ENCODE measurements at places on chromosomes 7 and 10.

- DNase-seq: peak; percentile 27
Observed at GRCh38 chr10:115141254-115141653, 48.1 kb downstream of the ATRNL1 start.

DNA sequence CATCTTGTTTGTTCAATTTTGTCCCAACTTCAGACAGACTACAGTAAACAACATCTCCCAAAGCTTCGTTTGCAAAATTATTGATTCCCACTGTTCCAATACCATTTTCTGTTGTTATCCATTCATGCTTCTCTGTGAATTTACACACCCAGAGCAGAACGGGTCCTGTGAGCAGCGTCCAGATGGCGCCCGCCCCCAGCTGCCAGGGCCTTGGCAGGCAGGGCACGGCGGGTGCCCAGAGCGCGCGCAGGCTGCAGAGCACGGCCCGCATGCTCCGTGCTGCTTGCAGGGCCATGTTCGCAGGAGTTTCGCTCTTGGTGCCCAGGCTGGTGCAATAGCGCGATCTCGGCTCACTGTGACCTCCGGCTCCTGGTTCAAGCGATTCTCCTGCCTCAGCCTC, 32.5 kb upstream of the SEPTIN7 start:
- no peak for DNase-seq

DNA sequence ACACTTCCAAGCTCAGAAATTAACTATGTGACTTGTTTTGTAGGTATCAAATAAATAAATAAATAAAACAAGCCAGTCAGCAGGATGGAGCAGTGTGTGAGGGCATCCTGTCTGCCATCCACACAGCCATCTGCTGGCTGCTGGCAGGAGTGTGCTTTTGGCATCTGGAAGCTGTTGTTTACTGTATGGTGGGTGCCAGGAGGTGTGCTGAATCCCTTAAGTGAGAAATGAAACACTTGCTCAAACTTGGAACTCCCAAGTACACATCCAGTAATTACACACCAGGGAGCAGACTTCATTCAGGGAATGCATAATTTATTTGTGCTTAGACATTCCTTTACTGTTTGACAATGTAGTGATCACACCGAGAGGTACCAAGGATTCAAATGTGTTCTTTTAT, 16.9 kb upstream of the TAX1BP1 start:
- DNase-seq: peak; percentile 33

DNA sequence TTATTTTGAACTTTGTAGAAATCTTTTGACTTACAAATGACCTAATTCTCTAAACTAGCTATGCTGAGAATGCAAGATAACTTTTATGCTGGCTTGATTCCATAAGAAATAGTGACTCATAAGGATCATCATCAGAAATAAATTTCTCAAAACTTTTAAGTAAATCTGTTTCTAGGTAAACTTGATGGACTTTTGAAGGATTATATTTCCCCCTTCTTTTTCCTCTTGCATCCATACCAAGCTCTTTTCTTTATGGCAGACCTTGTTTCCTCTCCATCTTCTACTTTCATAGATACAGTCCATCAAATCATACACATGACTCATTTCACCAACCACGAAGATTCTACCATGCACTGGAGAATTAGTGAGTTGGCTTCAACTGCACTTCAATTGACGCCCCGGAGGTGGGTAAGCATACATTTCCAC, 336.3 kb downstream of the KCNMA1 start:
- DNase-seq: peak; percentile 21

DNA sequence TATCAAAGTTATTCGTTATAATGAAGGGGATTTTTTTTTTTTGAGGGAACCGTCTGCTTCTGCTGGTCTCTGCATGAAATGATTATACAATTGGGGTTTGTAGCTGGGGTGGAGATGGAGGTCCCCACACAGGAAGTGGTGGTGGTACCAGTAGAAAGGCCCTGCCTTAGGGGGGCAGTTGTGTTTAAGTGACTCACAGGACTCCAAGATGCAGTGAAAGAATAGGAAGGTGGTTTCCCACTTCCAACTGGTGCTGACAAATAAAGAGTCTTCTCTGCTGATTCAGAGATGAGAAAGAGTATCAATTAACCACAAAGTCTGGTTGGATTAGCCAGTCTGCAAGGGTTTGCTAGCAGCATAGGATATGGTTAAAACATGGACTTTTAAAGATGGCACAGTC, 376.0 kb downstream of the SORCS3 start:
- no peak for DNase-seq

DNA sequence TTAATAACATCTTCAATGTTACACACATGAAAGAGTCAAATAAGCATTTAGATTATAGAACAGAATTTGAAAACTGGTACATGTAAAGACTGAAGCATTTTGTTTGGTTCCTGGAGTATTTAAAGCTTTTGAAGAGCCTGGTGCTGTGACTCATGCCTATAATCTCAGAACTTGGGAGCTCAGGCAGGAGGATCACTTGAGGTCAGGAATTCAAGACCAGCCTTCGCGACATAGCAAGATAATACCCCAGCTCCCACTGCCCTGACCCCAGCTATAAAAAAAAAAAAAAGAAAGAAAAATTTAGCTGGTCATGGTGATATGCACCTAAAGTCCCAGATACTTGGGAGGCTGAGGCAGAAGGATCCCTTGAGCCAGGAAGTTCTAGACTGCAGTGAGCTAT, 87.8 kb downstream of the HDAC9 start:
- no peak for DNase-seq

DNA sequence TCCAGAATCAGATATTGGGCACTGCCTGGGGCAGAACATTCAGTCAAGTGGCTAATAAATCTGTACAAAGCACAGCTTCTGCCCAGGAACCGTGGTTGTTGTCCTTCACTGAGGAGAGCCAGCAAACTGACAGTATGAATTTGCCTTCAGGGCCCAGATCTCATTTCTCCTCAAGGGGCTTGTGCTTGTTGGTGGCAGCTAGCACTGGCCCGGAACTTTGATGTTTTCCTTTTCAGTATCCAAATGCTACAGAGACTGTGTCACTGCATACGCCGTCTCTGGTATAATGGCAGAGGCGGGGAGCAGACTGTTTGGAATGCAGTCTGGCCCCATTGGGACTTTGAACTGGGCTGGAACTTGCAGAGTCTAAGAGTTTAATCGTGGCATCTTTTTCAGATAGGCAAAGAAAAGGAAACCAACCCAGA, 30.4 kb upstream of the ADD3 start:
- DNase-seq: no peak

- peak; percentile 76 for DNase-seq
Observed at GRCh38 chr10:30413996-30414576, 19.9 kb upstream of the MAP3K8 start.

- DNase-seq: peak; percentile 89
Observed at GRCh38 chr7:114889646-114890285, 32.1 kb upstream of the MDFIC start.

- no peak for DNase-seq
Observed at GRCh38 chr10:102752266-102752930, 8.7 kb downstream of the WBP1L start.

- no peak for DNase-seq
Observed at GRCh38 chr10:87706731-87707130, 47.1 kb downstream of the PAPSS2 start.

DNA sequence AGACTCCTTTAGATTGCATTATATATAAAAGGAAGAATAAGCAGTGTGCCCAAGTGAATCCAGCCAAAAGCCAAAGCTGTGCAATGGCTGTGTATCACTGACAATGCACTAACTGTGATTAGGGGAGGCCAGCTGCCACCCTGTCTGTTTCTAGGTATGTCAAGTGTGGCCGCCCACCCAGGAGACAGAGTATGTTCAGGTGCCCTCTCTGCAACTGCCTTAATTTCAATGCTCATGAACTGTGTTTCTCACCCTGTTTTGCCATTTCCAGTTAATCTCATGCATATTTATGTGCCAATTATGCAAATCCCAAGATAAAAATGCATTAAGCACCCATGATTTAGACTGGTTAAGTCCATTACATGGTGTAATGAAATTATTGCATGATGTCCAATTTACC, 159.4 kb downstream of the FRMD4A start:
- no peak for DNase-seq

DNA sequence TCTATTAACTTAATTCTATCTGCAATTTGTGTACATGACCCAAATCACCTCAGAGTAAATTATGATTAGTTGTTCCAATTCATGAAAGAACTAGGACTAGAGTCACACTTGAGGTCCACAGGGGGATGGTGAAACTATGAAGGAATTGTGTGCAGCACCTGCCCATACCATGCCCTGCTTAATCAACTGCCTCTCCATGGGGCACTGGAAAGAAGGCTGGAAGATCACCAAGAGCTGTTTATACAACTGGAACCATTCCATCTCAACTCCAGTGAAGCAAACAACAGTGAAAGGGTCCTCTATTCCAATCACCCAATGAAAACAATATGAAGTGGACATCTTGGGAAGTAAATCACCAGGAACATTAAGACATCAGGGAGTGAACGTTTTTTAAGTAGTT, 98.7 kb upstream of the SEMA3D start:
- no peak for DNase-seq
